ENCODE measurements at places on chromosomes 7 and 10. TPM values are rescaled to one million over a fixed set of nuclear protein-coding genes. Genes with fewer than 3 reads are reported as not detected.
A peak's percentile ranks its signal among the peaks of the same experiment; 100 is the strongest.

CTAGE8 gene
- 2.5 TPM for total RNA-seq

TBX20 gene
- total RNA-seq: 14.8 TPM

NXPH1 gene
- total RNA-seq: not detected

- DNase-seq: no peak
Observed at GRCh38 chr10:90245623-90246022, 544.2 kb downstream of the KIF20B start.

- no peak for DNase-seq
Observed at GRCh38 chr10:74987339-74988053, 124.0 kb upstream of the SAMD8 start.

GRCh38 chr10:30114881-30115625 is 55.7 kb upstream of the JCAD start:
- peak; percentile 32 for DNase-seq

DNA sequence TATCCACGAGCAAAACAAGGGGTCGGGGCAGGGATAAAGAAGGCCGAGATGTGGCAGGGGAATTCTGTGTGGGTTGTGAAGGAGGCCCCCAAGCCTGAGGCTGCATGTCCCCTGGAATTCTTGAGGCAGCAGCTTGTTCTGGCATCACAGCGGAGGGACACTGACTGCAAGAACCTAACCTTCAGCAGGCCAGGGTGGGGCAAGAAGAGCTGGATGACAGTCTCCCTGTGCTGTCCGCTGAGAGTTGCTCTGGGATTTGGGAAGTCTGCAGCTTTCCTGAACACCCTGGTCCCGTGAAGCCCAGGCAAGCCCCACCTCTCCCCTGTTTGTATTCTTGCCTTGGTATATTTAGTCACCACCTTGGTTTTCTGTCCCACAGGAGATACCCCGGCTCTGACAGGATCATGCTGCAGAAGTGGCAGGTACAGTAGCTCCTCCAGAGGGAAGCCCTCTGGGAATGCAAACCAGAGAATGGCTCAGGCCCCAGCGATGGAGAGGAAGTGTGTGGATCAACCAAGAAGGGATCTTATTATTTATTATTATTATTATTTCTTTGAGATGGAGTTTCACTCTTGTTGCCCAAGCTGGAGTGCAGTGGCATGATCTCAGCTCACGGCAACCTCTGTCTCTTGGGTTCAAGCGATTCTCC is 1.9 kb upstream of the LRRC18 start:
- DNase-seq: no peak

- DNase-seq: no peak
Observed at GRCh38 chr10:14299556-14299955, 31.2 kb downstream of the FRMD4A start.

DNA sequence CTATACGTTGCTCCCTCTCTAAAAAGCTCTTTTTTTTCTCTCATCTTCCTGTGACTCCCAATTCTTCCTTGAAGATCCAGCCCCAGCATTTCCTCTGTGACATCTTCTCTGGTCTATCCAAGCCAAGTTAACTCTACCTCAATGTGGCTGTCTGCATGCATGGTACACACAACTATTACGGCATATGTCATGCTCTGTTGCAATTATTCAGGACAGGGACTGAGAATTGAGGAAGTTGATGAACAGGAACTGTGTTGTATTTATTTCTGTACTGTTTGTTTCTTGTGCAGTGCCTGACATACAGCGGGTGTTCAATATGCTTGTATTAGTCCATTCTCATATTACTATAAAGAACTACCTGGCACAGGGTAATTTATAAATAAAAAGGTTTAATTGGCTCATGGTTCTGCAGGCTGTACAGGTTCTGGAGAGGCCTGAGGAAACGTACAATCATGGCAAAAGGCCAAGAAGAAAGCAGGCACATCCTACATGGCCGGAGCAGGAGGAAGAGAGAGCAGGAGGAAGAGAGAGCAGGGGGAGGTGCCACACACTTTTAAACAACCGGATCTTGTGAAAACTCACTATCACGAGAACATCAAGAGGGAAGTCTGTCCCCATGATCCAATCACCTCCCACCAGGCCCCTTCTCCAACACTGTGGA is 6.3 kb downstream of the TRPV5 start:
- no peak for DNase-seq

DNA sequence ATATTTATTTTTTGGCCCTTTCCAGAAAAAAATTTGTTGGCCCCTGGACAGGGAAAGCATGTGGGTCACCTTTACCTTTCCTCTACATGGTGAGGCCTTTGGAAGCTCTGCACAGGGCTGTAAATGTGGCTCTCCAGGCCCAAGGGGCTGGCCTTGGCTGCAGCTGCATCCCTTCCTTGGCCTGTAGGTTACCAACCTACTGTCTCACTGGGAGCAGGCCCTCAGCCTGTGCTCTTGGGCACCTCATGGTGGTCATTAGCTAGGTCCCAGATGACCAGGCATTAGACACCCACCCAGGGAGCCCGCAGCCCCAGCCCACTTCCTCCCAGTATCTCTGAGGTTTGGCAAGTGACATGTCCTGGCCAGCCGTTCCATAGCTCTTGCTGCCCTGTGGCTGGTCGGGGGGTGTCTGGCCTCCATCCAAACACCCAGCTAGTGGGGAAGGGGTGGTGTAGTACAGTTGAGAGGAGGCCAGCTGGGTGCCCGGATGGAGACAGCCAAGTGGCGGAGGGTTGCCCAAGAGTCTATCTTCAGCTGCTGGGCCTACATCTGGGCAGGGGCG is 7.1 kb upstream of the CPA5 start:
- DNase-seq: no peak

Data from hepatocyte (in vitro differentiated cells).